ENCODE measurements at places on chromosomes 3 and 15. TPM values are rescaled to one million over a fixed set of nuclear protein-coding genes. Genes with fewer than 3 reads are reported as not detected.

- no peak overlapping the region for H3K27ac ChIP-seq
- H3K27me3 ChIP-seq = no peaks in the 10 kb centered on the region
- H3K4me3 ChIP-seq = no peak overlapping the region
Observed at GRCh38 chr3:170829546-170830272, 40.3 kb downstream of the RPL22L1 start.

CLDN16 gene
- total RNA-seq = not detected

GRCh38 chr3:37935290-37935668, 55.3 kb upstream of the VILL start:
- H3K27ac ChIP-seq = peak overlapping the region; percentile 73
- no peak for DNase-seq
- no peaks in the 10 kb centered on the region for H3K36me3 ChIP-seq
- H3K27me3 ChIP-seq = no peaks in the 10 kb centered on the region

- no peaks in the 10 kb centered on the region for H3K27me3 ChIP-seq
- H3K4me1 ChIP-seq = no peaks in the 10 kb centered on the region
- H3K4me3 ChIP-seq = no peak overlapping the region
- no peak for DNase-seq
- H3K27ac ChIP-seq = no peak overlapping the region
Observed at GRCh38 chr15:89899295-89899945, 5.6 kb upstream of the AP3S2 start.

DNA sequence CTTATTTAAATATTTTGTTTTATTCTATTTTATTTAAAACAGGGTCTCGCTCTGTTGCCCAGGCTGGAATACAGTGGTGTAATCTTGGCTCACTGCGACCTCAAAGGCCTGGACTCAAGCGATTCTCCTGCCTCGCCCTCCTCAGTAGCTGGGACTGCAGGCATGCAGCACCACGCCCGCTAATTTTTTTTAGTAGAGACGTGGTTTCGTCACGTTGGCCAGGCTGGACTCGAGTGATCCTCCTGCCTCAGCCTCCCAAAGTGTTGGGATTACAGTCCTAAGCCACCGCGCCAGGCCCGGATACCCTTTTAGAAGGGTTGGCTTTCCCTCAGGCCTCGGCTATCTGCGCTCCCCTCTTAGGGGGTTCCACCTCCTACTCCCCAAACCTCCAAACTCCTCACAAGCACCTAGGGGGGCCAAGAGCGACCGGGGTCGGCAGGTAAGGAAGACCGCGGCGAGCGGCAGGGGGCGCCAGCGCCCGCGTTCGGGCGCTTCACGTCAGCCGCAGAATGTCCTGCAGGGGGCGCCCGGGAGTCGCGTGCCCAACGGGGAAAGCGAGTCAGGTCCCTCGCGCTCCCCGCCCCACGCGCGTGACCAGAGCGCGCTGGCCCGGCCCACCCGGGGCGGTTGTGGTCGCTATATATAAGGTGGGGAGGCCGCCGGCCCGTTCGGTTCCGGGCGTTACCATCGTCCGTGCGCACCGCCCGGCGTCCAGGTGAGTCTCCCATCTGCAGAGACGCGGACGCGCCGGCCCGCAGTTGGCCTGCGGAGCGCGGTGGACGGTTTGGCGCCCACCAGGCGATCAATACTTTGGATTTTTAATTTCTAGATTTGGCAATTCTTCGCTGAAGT, 51.8 kb upstream of the GATM start:
- H3K4me1 ChIP-seq = peaks cover 16% of the 10 kb centered on the region
- no peak overlapping the region for H3K27ac ChIP-seq
- H3K27me3 ChIP-seq = no peaks in the 10 kb centered on the region
- peak; percentile 85 for DNase-seq

GOLGA6A gene
- total RNA-seq = not detected

DNA sequence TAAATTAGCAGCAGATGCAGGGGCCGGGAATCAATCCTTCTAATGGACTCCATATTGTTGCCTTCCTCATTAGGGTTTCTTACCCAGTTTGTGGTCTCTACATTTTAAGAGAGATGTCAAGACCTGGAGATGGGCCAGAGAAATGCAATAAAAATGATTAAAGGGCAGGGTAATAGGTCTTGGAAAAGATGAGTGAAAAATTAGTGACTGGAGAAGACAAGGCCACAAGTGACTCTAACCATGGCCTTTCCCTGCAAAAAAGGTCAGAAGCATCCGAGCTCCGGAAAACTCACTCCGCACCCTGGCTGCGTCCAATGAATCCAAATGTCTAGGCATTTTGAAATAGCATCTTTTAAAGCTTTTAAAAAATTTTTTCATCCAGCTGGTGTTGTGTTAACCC, 152.8 kb downstream of the ARRDC4 start:
- H3K4me3 ChIP-seq = no peak overlapping the region
- no peaks in the 10 kb centered on the region for H3K4me1 ChIP-seq
- H3K36me3 ChIP-seq = no peaks in the 10 kb centered on the region
- H3K27me3 ChIP-seq = no peaks in the 10 kb centered on the region
- H3K27ac ChIP-seq = no peak overlapping the region
- no peak for DNase-seq

ZMAT3 gene
- 6.6 TPM for total RNA-seq

ABTB1 gene
- 34.0 TPM for total RNA-seq

IL17RD gene
- 2.3 TPM for total RNA-seq

GRCh38 chr3:60575718-60576272, 675.5 kb downstream of the FHIT start:
- no peaks in the 10 kb centered on the region for H3K27me3 ChIP-seq
- H3K27ac ChIP-seq = no peak overlapping the region
- no peaks in the 10 kb centered on the region for H3K4me1 ChIP-seq
- no peaks in the 10 kb centered on the region for H3K36me3 ChIP-seq
- no peak overlapping the region for H3K4me3 ChIP-seq

ROBO1 gene
- total RNA-seq = 3.9 TPM

ASB14 gene
- total RNA-seq = not detected

- no peaks in the 10 kb centered on the region for H3K27me3 ChIP-seq
- H3K36me3 ChIP-seq = no peaks in the 10 kb centered on the region
- H3K4me1 ChIP-seq = no peaks in the 10 kb centered on the region
- H3K4me3 ChIP-seq = no peak overlapping the region
- no peak for DNase-seq
Observed at GRCh38 chr15:87874896-87875711, 381.4 kb downstream of the NTRK3 start.

KCNMB3 gene
- total RNA-seq = 6.5 TPM

DNA sequence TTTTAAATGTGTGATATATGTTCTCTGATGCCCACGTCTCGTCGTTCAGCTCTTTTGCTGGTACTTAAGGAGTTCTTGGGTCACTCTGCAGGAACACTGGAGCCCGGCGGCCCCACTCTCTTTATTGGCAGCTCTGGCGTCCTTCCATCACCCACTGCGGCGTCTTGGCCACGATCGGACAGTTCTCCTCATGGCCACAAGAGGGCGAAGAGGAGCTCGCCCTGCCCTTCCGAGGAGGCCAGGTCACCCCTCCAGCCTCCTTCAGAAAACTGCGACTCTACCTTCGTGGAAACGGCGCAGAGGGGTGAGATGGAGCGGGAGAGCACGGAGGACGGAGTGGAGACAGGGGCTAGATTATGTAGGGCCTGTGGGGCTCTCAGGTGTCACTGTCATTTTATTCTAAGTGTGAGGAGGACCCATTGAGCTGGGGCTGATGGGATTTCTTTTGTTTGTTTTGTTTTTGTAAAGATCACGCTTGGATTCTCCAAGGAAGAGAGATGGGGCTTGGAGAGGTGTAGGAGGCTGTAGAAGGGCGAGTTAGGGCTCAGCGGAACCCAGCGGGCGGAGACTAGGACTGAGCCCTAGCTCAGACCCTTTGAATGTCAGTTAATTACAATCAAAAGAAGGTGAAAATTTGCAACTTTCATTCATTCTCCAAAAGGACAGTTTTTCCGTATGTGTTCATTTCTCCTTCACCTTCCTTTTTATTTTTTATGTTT, 28.0 kb upstream of the GABRA5 start:
- H3K27ac ChIP-seq = no peak overlapping the region
- DNase-seq = peak; percentile 16
- H3K4me1 ChIP-seq = no peaks in the 10 kb centered on the region

- H3K4me1 ChIP-seq = no peaks in the 10 kb centered on the region
- H3K36me3 ChIP-seq = no peaks in the 10 kb centered on the region
- H3K27me3 ChIP-seq = no peaks in the 10 kb centered on the region
- no peak for DNase-seq
- H3K4me3 ChIP-seq = no peak overlapping the region
Observed at GRCh38 chr15:53354874-53355273, 404.6 kb downstream of the WDR72 start.

DNA sequence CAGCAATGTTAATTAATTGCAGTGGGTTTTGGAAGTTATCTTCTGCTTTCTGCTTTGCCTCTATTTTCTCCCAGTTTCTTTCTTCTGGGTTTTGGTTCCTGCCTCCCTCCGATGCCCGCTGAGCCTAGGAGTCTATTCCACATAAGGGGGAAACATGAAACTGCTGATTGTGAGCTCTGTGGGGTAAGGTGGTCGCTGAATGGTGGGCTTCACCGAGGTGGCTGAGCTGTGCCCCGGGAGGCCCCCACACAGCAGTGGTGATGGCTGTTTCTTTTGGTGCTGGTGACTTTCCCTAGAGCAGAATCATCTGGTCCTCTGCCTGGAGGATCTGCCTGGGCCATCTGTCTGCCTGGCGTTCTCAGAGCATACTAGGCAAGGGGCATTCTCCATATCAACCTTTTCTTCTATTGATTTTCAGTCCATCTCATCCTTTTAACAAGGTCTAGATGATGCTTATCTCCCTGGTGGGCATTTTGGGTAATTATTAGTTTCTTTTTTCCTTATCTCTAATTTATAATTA, 68.8 kb upstream of the ATP2B2 start:
- H3K4me1 ChIP-seq = no peaks in the 10 kb centered on the region
- no peaks in the 10 kb centered on the region for H3K27me3 ChIP-seq
- no peak overlapping the region for H3K27ac ChIP-seq
- no peaks in the 10 kb centered on the region for H3K36me3 ChIP-seq

Data from body of pancreas (tissue), 4 donors.